Thoracic aorta (tissue), 2 donors: ENCODE measurements at places on chromosomes 11 and 22. TPM values are rescaled to one million over a fixed set of nuclear protein-coding genes. Genes with fewer than 3 reads are reported as not detected.

MLC1 gene
- total RNA-seq = 1.6 TPM

FAM227A gene
- 1.9 TPM for total RNA-seq

NUP98 gene
- total RNA-seq = 135 TPM

BRD1 gene
- 32.1 TPM for total RNA-seq

UPK3A gene
- total RNA-seq = not detected

PGA3 gene
- 1.8 TPM for total RNA-seq

MUC6 gene
- total RNA-seq = 13.1 TPM

NELL1 gene
- total RNA-seq = not detected

GGT5 gene
- total RNA-seq = 81.3 TPM

CCDC87 gene
- not detected for total RNA-seq

CEP126 gene
- 11.3 TPM for total RNA-seq

TNNI2 gene
- total RNA-seq = not detected

PPM1F gene
- total RNA-seq = 37.0 TPM

OR2D2 gene
- 1.3 TPM for total RNA-seq

HOATZ gene
- not detected for total RNA-seq

BTG4 gene
- not detected for total RNA-seq

CDKN1C gene
- 25.0 TPM for total RNA-seq

SLC35E4 gene
- 16.9 TPM for total RNA-seq

FAM181B gene
- 0.27 TPM for total RNA-seq

UCP3 gene
- 0.14 TPM for total RNA-seq

SPTBN2 gene
- total RNA-seq = 5.6 TPM

PIH1D2 gene
- total RNA-seq = 2.2 TPM

RBFOX2 gene
- total RNA-seq = 117 TPM

MPZL3 gene
- total RNA-seq = 0.41 TPM

SHANK3 gene
- total RNA-seq = 14.3 TPM
